ENCODE measurements at places on chromosomes 7 and 10.
A peak's percentile ranks its signal among the peaks of the same experiment; 100 is the strongest.

DNA sequence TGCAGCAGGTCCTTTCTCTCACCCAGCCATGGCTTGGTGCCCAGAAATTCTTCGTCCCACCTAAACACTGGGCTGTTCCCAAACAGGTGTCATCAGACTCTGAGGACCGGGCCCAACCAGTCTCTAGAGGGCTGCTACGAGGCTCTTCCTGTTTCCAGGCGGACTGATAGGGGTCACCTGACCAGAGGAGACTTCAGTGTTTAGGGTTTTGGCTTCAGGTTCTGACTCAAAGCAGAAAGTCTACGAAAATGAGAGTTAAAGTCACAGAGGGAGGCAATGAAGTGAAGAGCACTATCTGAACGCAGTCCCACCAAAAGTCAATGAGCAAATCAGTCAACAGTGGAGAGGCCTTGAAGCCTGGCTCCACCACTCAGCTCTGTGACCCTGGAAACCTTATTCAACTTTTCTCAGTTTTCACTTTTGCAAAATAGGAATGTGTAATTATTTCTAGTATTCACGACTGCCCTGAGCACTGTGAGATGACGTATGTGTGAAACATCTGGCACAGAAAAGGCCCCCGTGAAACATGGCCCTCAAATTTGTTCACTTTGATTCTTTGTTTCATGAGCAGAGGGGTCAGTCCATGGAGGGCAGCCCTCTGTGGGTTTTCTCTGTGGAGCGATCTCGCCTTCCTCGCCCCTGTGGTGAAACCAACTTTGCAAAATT, 189.9 kb upstream of the PDE1C start:
- DNase-seq: no peak

GRCh38 chr10:44853148-44853734, 57.9 kb upstream of the TMEM72 start:
- peak; percentile 48 for DNase-seq

DNA sequence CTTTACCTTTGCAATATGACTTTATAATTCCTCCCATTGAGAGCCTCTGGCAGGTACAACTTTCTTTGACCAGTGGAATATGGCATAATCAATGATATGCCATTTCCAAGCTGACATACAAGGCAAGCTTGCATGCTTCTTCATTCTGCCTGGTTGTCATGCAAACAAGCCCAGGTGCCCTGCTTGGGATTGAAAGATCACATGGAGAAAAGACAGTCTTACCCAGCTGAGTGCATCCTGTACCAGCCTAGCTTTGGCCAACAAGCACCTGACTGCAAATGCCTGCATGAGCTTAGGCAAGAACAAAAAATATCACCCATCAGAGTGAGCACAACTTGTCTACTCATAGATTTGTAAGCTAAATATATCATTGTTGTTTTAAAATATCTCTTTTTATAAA, 82.9 kb upstream of the KCND2 start:
- DNase-seq: no peak

- DNase-seq: no peak
These were observed 73.4 kb upstream of the CTBP2 start for GRCh38 chr10:125233726-125234125.

GRCh38 chr10:36736311-36736710, 389.1 kb upstream of the ANKRD30A start:
- DNase-seq: no peak

GRCh38 chr7:128209229-128210035, 31.6 kb upstream of the LEP start:
- peak; percentile 77 for DNase-seq

GRCh38 chr10:25505466-25505865, 330.7 kb downstream of the GPR158 start:
- DNase-seq: no peak

DNA sequence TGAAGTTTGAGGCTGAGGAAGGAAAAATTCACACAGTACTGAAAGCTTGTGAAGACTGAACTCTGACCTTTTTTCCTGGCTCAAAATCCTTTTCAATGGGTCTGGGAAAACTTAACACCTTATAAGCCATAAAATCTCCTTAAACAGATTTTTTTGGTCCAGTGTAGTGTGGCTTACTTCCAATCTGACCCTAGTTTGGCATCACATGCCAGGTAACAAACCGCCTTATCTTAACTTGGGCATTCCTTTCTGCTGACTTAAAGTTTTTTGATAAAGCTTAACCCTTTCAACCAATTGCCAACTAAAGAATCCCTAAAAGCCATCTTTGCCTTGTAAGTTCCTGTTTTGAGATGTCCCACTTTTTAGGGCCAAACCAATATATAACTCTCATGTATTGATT, 13.2 kb upstream of the ITPRID1 start:
- no peak for DNase-seq

DNA sequence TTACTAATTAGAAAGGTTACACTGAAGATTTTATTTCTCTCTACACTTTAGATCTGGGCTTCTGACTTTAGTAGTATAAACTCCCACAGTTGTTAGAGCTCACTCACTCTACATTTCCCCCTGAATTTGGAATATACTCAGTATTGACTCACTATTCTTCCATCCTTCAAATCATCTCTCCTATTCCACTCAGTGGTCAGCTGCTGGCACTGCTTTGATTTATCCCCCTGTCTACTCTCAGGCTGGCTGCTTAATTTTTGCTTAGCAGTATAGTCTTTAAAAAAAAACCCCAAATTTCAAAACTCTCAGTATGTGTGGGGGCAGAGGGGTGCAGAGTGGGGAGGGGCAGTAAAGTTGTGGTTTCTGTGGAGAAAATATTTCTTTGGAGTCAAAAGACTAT, 68.9 kb downstream of the CDK6 start:
- DNase-seq: no peak

- peak; percentile 40 for DNase-seq
These were observed 65.1 kb downstream of the CALML3 start for GRCh38 chr10:5589661-5590511.

DNA sequence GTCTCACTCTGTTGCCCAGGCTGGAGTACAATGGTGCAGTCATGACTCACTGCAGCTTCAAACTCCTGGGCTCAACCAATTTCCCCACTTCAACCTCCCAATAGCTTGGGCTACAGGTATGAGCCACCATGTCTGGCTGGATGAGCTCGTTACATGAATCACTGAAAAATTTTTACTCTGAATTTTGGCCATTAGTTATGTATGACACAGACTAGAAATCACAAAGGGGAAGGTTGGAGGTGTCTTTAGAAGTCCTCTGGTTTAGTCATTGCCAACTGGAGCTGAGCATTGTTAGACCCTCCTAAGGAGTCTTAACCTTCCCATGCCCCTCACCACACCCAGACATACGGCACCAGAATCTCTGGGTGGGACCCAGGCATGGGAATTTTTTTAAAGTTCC, 34.7 kb downstream of the SVIL start:
- no peak for DNase-seq

- DNase-seq: no peak
These were observed 99.6 kb upstream of the SEMA3D start for GRCh38 chr7:85286446-85286845.

DNA sequence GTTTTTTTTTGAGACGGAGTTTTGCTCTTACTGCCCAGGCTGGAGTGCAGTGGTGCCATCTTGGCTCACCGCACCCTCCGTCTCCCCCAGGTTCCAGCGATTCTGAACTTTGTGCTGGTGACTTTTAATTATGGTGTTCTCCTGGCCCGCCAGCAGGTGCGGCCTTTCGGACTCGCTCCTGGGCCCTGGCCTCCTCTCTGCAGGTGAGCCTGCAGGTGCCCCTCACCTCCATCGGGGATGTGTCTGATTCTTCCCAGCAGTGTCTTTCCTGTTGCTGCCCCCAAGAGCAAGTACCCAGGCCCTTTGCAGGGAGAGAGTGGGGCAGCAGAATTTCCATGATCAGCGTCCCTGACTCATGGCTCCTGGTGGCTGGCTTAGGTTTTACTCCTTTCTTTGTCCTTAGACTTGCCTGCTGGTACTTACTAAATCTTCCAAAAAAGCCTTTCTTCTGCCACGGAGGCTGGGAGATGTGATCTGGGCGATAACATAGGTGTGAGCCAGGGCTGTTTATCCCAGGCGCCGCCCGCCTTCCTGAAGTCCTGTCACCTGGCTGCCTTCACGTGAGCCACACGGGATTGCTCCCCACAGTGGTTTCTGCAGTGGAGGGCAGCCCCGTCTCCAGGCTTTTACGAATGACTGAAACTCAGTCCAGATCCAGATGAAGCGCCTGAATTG, 10.7 kb downstream of the WIPI2 start:
- no peak for DNase-seq

- peak; percentile 23 for DNase-seq
These were observed 802 bp upstream of the CDK6 start for GRCh38 chr7:92837000-92837749.

- DNase-seq: no peak
These were observed 83.4 kb upstream of the PPP1R9A start for GRCh38 chr7:94823947-94824346.

- no peak for DNase-seq
These were observed 1168.4 kb downstream of the GATA3 start for GRCh38 chr10:9222917-9223316.

- DNase-seq: no peak
These were observed 138.9 kb downstream of the PKD1L1 start for GRCh38 chr7:47809387-47809786.

DNA sequence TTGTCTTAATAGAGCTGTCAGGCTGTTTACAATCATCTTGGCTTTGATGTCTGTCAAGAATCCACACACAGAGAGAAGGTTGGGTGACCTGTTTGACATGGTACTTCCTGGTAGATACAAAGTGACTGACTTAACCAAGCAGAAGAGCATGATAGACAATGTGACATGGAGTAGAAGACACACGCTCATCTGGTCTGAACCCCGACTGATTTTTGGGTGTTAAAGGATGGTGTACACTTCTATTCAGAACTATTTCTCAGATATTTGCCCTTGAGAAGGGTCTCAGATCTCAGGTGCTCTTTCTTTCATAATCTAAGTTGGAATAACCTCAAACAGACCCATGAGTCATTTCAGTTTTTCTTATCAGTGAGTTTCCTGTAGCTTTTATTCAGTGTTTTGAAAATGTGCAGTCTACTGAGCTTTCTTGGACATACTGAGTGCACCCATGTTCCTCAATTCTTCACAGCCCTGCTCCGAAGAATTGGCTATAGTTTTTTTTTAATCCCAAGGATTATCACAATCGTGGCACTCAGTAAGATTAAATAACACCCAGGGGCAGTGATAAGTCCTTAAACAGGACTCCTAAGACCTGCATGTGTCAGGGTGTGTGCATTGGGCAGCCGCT, 46.4 kb upstream of the NXPH1 start:
- no peak for DNase-seq

DNA sequence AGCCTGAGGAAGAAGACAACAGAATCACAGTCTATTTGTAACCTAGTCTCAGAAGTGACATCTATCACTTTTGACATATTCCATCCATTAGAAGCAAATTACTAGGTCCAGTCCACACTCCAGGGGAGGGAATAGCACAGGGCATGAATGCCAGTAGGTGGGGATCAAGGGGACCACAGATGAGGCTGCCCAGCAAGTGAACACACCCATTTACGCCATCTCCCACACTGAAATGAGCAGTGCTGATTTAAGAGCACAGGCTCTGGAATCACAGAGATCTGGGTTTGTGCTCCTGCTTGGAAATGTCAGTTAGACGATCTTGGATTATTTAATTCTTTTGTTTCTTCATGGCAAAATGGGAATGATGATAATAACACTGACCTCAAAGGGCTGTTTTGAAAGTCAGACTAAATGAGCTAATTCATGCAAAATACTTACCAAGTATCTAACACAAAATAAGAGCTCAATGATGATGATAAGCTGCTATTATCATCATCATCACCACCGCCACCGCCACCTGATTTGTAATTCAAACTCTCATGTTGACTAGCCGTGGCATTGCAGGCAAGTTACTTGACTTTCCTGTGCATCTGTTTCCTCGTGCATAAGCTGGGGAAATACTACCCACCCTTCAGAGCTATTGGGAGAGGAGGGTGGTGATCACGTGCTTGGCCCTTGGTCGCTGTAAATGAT, 138.9 kb upstream of the KLF14 start:
- DNase-seq: no peak

GRCh38 chr10:116049158-116049973, 223.6 kb downstream of the GFRA1 start:
- DNase-seq: no peak

DNA sequence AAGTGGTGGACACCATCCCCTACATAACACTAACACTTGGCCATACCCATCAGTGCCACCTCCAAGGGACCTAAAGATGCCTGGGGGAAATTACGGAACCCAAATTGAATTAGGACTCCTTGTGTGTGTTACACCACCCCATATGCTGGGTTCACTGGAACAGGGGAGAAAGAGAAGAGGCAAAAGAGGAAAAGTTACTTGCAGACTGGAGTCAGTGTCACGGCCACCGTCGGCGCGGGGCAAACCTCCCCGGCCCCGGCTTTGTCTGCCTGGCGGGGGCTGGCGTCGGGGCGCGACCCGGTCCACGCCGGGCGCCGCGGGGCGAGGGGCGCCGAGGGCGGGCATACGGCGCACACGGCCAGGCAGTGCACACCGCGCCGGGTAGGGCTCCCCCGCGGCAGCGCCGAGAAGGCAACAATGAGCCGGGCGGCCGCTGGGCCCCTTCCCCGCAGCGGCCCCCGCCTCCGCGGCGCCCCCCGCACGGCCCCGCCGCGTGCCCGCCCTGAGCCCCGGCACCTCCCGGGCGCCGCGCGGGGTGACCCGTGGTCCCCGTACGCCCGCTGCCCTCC, 171.1 kb downstream of the FAM107B start:
- DNase-seq: peak; percentile 38

- no peak for DNase-seq
These were observed 938 bp upstream of the TCTN3 start for GRCh38 chr10:95694665-95695064.

DNA sequence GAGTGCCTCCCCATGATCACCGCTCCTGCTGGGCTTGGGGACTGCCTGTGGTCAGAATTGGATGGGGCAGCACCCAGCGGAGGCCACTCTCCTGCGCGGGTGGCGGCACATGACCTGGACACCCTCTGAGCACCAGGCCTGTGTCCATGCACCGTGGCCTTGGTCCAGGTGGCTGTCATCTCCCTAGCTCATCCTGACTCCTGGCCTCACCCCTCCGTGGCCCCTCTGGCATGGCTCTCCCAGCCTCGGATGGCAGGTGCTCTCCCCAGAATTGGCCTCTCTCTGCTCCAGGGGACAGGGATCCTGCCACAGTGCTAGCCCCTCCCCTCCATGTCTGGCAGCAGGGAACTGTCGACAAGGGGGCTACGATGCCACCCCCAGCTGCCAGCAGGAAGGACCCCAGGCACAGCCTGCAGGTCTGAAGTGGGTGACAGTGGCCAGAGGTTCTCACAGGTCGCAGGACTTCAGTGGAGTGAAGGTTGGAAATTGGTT, 37.2 kb upstream of the BTBD16 start:
- peak; percentile 50 for DNase-seq

GRCh38 chr7:117146059-117146458, 176.8 kb downstream of the WNT2 start:
- DNase-seq: no peak

- no peak for DNase-seq
These were observed 75.5 kb upstream of the PPP2R2D start for GRCh38 chr10:131825150-131825848.

DNA sequence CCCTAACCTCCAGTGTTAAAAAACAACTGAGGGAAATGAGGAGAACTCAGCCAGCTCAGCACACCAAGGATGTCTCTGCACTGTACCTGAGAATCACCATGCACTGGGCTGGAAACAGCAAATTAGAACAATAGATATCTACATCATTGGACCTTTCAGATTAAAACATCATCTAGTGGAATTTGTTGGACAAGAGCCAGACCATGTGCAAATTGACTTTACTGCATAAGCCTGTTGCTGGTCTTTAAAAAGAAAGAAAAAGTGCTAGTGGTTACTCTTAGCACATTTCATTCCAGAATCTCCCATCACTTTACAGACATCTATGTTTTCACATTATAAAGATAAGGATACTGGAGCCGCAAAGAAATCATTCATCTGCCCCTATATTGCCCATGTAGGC, 75.4 kb downstream of the FGFR2 start:
- no peak for DNase-seq

All from right hindlimb (tissue), 1 donor.